ENCODE measurements at places on chromosomes 3 and 15. TPM values are rescaled to one million over a fixed set of nuclear protein-coding genes. Genes with fewer than 3 reads are reported as not detected.

SNTN gene
- not detected for total RNA-seq

FANCD2OS gene
- total RNA-seq, result not detected

ITIH1 gene
- not detected for total RNA-seq

RBP2 gene
- not detected for total RNA-seq

MEX3B gene
- total RNA-seq, result 3.1 TPM

NSMCE3 gene
- 10.4 TPM for total RNA-seq

CADM2 gene
- not detected for total RNA-seq

LRRN1 gene
- total RNA-seq, result 1.4 TPM

ZCWPW2 gene
- total RNA-seq, result 0.91 TPM

SPINK8 gene
- not detected for total RNA-seq

GPR27 gene
- 0.65 TPM for total RNA-seq

BTLA gene
- not detected for total RNA-seq

NOX5 gene
- total RNA-seq, result 0.26 TPM

FGD5 gene
- total RNA-seq, result 11.7 TPM

HTR3E gene
- not detected for total RNA-seq

ENTPD3 gene
- total RNA-seq, result 1.7 TPM

AMIGO3 gene
- 0.32 TPM for total RNA-seq

ISLR gene
- total RNA-seq, result 250 TPM

EOMES gene
- total RNA-seq, result not detected

TERC gene
- 119 TPM for total RNA-seq

ZNF501 gene
- total RNA-seq, result 9.5 TPM

STARD9 gene
- total RNA-seq, result 4.5 TPM

ARID3B gene
- total RNA-seq, result 2.4 TPM

EIF4E3 gene
- total RNA-seq, result 7.8 TPM

TRIM71 gene
- total RNA-seq, result not detected

HESX1 gene
- 0.65 TPM for total RNA-seq
